ENCODE measurements at places on chromosomes 2 and 18.
A peak's percentile ranks its signal among the peaks of the same experiment; 100 is the strongest.

DNA sequence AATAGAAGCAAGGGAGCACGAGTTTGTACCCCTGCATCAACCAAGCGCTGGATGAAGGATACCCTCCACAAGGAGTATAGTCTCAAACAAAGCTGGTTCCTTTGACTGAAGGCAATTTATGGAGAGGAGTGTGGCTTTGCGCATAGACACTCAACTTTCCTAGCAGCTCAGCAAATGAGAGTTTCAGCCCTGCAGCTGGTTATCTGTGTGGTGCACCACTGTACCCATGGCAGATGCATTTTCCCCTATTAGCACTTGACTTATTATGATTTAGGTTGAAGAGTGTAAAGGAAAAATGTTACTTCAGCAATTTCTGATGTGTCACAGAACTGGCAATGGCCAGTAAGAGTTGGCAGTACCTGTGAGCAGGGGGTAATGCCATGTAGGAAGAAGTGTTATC, 440.1 kb upstream of the LINC00305 start:
- no peak for DNase-seq

GRCh38 chr18:62200121-62200914, 13.3 kb downstream of the RELCH start:
- no peak for DNase-seq

DNA sequence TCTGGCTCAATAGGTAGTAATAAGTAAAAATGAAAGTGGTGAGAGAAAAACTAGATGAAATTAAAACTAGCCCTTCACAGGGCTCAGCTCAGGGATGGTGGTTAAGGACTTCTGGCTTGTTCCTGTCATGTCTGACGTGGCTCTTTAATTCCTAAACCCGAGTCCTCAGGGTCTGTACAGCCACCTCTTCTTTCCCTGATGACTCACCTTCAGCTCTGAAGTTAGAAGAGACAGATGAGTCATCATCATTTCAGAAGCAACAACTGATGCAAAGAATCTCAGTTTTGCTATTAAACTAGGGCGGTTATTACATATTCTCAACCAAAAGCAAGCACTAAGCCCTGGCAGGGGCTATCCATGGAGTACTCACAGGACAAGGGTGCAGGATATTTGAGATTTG, 24.0 kb upstream of the ITGB6 start:
- DNase-seq, result peak; percentile 82

- DNase-seq, result no peak
Measured at GRCh38 chr2:37326866-37327634, 2.4 kb upstream of the PRKD3 start.

DNA sequence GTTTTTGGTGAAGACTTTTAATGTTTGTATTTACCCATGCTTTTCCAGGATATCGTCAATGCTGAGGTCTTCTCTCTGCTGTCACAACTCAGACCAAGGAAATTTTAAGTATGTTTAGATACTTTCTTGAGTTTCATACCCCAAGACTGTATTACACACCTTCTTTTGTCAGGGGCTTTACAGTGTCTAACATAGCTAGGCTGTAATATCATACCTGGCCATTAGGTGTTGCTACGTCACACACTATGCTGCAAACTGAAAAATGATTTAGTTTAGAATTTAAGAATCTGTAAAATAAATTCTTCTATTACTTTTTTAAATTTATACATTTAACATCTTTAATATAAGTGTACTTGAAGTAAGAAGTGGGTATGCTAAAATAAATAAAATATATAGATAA, 358.4 kb upstream of the NRP2 start:
- no peak for DNase-seq

GRCh38 chr18:75923169-75923568, 495.7 kb upstream of the SMIM21 start:
- DNase-seq, result no peak

DNA sequence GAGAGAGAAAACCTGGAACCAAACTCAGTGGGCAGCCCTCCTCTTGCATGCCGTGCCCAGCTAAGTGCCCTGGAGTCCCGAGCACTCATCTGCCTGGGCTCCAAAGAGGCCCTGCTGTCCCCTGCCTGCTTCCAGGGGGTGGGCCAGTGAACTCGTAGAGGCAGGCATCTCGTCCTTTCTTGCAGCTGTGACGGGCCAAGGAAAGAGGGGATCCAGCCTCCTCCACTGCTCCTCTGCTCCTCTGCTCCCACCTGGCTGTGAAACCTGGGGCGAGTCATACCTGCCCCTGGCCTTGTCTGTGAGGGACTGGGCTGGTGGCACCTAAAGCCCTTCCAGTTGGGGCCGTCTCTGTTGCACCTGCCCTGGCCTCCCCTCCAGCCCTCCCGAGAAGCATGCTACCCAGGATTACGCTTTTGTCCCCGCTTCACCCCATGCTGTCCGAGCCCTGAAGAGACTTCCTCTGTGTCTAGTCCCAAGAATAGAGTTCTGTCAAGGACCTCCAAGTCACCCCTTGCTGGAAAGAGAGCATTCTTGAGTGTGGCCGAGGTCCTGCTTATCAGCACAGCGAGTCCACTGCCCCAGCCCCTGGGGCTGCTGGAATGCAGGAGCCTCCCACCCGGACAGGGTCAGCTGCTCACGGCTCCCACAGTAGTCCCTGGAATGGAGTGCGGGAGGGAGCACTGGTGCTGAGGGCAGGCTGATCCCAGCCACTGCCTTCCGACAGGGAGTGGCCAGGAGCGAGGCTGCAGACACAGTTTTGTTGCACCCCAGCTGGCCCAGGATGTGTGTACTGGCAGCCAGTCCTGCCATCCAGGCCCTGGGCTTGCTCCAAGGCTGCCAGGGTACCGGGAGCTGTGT, 14.3 kb downstream of the KCNK3 start:
- DNase-seq, result no peak

DNA sequence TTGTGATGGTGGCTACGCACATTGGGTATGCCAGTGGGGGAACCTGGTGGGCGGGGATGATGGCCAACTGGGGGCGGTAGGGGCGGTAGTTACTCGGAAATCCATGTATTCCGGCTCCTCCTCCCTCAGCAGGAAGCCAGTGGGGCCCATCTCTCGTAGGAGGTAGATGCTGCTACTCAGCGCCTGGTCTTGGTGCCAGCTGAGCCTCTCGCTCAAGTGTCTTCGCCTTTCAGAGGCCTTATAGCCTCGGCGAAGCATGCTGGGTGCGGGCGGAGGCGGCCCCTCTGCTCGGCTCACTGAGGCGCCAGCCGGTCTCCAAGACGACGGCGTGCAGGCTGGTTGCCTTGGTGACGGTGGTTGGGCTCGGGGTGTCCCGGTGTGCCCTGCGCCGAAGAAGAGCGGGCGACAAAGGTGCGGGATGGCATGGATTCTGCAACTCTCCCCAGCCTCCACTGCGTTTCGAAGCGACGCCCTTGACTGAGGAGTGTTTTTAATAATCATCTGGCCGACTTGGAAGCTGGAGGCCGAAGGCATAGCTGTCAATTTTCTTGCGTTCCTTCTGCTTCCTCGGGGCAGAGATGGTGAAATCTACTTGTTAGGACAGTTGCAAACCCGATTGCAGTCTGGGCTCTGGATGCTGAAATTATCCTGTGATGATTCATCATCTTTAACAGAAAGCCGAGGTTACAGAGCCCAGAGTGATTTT, at the start of gene ZSWIM2:
TSS of gene ZSWIM2 (minus strand) at position 298 of the 706 bp plus-strand sequence. CDS start at position 258, 40 bp downstream.
- peak; percentile 83 for DNase-seq

GRCh38 chr2:237326266-237327171, 87.4 kb downstream of the COL6A3 start:
- no peak for DNase-seq

GRCh38 chr2:46780411-46780800, 135.2 kb downstream of the MCFD2 start:
- DNase-seq, result no peak

- DNase-seq, result no peak
Measured at GRCh38 chr2:76445880-76446279, 735.2 kb upstream of the GCFC2 start.

DNA sequence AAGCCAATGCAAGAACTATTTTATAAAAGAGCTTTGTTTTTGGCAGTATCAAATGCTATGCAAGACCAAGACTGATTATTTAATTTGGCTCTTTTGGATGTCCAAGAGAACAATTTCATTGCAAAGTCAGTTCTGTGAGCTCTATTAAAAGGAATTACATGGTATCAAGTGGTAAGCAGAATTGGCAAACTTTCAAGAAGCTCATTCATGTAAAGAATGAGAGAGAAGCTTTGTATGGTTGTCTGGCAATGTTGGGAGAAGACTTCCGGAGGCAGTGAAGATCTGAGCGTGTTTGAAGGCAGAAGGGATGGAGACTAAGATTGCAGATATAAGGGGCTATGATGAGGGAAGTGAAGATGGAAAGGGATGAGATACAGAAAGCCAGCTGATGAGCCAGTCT, 49.6 kb downstream of the CPS1 start:
- DNase-seq, result no peak

DNA sequence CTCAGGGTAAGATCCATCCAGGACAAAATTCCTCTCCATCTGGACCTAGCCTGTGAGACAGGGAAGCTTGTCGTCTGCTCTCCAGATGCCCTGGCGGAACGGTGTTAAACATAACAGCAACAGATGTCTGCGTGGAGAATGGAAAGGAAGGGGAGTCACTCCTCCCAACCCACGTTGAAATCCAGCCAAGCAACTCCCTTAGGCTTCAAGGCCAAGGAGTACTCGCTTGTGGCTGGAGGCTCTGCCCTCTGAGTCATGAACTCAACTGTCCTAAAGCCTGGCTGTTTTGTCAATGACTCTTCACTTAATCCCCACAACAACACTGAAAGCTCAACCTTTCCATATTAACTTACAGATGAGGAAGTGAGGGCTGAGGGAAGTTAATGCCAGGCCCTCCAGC, 42.2 kb downstream of the TPO start:
- no peak for DNase-seq

- DNase-seq, result peak; percentile 36
Measured at GRCh38 chr2:101113441-101114267, 37.5 kb downstream of the TBC1D8 start.

- DNase-seq, result no peak
Measured at GRCh38 chr2:215390550-215390913, 45.3 kb downstream of the FN1 start.

GRCh38 chr2:177880285-177880684, 192.3 kb downstream of the PDE11A start:
- DNase-seq, result no peak

GRCh38 chr2:118279005-118279404, 190.7 kb downstream of the INSIG2 start:
- no peak for DNase-seq

DNA sequence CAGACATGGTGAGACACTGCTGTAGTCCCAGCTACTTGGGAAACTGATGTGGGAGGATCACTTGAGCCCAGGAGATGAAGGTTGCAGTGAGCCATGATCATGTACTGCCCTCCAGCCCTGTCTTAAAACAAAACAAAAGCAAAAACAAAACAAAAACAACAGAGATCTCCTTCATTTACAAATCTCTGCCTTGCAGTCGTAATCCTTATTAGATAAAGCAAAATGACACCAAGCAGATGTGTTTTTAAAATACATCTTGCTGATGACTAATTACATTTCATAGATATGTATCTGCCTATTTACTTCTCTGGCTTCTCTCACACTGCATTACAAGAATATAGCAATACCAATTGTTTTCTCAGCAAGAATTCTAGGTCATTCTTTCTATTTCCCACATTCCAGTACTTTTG, 22.8 kb downstream of the NFE2L2 start:
- DNase-seq, result no peak

DNA sequence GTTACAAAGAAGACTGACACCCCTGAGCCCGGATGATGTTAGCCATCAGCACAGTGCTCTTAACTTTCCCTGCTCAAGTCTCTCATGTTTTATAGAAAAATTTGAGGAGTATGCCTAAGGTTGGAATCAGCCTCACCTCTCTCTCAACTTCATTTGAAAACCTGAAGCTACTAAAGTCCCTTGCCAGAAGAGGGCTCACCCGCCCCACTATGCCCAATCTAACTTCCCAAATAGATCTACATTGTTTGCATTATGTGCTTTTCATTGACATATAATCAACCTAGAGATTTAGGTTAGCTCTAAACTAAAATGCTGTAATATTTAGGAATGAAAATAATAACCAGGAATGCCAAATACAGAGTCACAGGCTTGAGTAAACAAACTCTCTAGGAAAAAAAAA, 305.4 kb downstream of the NCKAP5 start:
- DNase-seq, result no peak

- DNase-seq, result peak; percentile 45
Measured at GRCh38 chr2:157898591-157898996, 22.5 kb upstream of the ACVR1 start.

DNA sequence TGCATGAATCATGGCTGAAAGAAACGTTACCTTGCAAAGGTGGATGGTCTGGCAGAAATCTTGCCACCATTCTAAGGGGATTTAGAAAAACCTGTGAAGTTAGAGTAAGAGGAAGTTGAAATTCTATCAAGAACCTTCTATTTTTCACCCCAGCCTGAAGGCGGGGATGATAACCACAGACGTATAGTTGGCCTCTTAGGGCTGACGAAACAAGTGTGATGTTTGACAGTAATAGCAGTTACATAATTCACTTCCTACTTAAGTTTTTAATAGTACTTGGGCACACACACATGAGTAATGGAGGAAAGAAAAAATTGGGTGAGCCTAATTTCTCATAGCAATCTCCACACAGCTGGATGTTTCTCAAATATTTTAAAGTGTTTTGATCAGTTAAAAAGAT, 336.6 kb upstream of the SALL3 start:
- no peak for DNase-seq

DNA sequence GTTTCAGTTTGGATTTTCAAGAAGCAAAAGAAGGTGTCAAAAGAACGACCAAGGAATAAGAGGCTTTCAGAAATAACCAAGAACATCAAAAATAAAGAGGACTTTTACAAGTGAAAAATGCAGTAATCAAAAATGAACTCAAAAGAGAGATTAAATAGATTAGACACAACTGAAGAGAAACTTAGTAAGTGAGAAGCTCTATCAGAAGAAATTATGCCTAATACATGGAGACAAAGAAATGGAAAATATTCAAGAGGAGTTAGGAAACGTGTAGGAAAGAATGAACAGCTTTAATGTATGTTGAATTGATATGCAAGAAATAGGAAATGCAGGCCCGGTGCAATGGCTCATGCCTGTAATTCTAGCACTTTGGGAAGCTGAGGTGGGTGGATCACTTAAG, 145.8 kb downstream of the ACOXL start:
- DNase-seq, result no peak

GRCh38 chr2:158634627-158635026, 160.5 kb upstream of the DAPL1 start:
- no peak for DNase-seq

- no peak for DNase-seq
Measured at GRCh38 chr2:36528274-36528673, 69.7 kb downstream of the FEZ2 start.

DNA sequence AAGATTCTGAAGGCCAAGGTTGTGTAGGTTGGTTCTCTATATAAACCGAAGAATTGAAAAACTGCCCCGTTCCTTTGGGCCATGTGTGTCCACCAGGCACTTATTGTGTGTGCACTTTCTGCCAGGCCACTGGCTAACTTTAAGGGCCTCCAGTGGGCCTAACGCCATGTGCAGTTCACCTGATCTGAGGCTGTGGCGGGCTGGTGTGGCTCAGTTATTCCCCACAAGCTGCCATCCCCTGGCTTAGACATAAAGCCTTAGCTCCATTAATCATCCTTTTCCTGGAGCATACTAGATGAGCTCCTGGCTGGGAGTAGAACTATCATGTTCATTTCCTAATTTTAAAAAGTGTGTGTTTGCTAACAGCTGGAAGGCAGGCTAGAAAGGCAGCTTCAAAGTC, 304.1 kb upstream of the TNP1 start:
- no peak for DNase-seq
